Activated T-cell treated with anti-CD3 and anti-CD28 coated beads, Interleukin-2, amount 50 U/mL, for 24 hours (primary cell): ENCODE measurements at places on chromosomes 11 and 22.

DNA sequence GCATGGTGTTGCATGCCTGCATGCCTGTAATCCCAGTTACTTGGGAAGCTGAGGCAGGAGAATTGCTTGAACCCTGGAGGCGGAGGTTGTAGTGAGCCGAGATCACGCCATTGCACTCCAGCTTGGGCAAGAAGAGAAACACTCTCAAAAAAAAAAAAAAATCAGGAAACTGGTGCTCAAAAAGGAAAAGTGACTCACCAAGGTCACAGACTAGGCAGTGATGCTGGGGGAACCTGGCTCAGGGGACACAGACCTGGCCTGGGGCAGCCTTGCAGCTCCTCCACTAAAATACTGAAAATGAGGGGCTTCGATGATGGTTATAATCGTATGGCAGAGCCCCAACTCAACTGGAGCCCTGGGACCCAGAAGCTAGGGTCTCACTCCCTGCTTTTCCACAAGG, 8.1 kb upstream of the SLC35E4 start:
- no peaks in the 10 kb centered on the region for H3K36me3 ChIP-seq
- H3K4me3 ChIP-seq = no peak overlapping the region
- DNase-seq = no peak
- no peaks in the 10 kb centered on the region for H3K27me3 ChIP-seq

- no peak for DNase-seq
- peaks cover 12% of the 10 kb centered on the region for H3K4me1 ChIP-seq
- H3K27me3 ChIP-seq = peaks cover 26% of the 10 kb centered on the region
Observed at GRCh38 chr22:39348909-39349505, 784 bp upstream of the SYNGR1 start.

DNA sequence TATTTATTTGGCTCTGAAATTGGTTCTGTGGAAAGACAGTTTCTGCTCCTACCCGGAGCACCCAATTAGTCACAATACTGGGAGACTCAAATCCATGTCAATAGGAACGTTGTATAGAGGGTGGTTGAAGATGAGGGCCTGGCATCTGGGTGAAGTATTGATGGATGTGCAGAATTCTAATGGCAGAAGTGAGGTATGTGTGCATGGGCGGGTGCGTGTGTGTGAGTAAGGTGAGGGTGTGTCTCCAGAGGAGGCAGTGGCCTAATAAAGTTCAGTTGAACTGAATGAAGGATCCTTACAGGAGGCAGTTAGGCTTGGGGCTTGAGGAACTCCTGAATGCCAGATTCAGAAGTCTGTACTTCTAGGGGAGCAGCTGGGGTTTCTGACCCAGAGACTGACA, 71.8 kb upstream of the B3GAT1 start:
- H3K36me3 ChIP-seq = no peaks in the 10 kb centered on the region
- H3K4me3 ChIP-seq = no peak overlapping the region
- H3K27ac ChIP-seq = no peak overlapping the region
- no peaks in the 10 kb centered on the region for H3K4me1 ChIP-seq

- no peak overlapping the region for H3K27ac ChIP-seq
- DNase-seq = no peak
- no peaks in the 10 kb centered on the region for H3K4me1 ChIP-seq
Observed at GRCh38 chr11:99759787-99760186, 739.0 kb downstream of the CNTN5 start.

DNA sequence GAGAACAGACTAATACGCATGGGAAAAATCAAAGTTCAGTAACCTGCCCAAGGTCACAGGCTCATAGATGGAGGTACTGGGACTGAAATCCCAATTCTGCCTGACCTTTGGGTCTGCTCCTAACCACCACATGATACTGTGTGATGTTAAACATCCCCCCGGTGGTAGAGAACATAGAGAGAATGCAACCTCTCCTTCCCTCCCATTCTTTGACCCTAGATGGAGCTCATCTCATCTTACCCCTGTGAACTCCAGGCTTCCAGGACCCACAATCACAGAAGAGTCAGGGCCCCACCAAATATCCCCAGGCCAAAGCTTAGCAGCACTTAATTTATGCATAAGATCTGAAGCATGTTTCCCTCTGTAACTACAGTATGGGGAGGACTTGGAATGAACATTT, 198.5 kb downstream of the MYO18B start:
- no peak overlapping the region for H3K27ac ChIP-seq
- H3K4me3 ChIP-seq = no peak overlapping the region
- no peaks in the 10 kb centered on the region for H3K36me3 ChIP-seq
- no peaks in the 10 kb centered on the region for H3K4me1 ChIP-seq

GRCh38 chr22:37418627-37419369, 8.5 kb downstream of the ELFN2 start:
- H3K36me3 ChIP-seq = no peaks in the 10 kb centered on the region
- H3K4me1 ChIP-seq = peaks cover 28% of the 10 kb centered on the region
- H3K4me3 ChIP-seq = peak overlapping the region; percentile 68
- H3K27me3 ChIP-seq = peaks cover 70% of the 10 kb centered on the region
- H3K27ac ChIP-seq = no peak overlapping the region

GRCh38 chr11:72244361-72245262, 636 bp upstream of the PHOX2A start:
- H3K4me1 ChIP-seq = peaks cover 19% of the 10 kb centered on the region
- H3K27me3 ChIP-seq = peaks cover 45% of the 10 kb centered on the region
- H3K36me3 ChIP-seq = no peaks in the 10 kb centered on the region

DNA sequence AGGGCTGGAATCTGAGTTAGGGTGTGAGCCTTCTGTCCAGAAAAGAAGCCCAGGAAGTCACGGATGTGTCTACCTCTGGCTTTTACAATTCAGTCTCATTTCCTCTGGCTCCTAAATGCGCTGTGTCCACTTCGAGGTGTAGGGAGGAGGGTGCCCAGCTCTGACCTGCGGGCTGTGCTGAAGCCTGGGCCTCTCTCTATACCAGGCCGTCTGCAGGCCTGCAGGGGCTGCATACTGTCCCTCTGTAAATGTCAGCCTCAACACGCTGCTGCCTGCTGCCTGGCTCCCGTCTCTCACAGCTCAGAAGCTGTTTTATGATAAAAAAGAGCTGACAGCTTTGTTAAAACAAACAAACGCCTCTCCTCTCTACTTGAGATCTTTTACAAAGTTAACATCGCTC, 14.5 kb downstream of the ARVCF start:
- H3K27me3 ChIP-seq = no peaks in the 10 kb centered on the region
- no peaks in the 10 kb centered on the region for H3K36me3 ChIP-seq
- H3K4me1 ChIP-seq = no peaks in the 10 kb centered on the region
